ENCODE measurements at places on chromosomes 12 and 14.

DNA sequence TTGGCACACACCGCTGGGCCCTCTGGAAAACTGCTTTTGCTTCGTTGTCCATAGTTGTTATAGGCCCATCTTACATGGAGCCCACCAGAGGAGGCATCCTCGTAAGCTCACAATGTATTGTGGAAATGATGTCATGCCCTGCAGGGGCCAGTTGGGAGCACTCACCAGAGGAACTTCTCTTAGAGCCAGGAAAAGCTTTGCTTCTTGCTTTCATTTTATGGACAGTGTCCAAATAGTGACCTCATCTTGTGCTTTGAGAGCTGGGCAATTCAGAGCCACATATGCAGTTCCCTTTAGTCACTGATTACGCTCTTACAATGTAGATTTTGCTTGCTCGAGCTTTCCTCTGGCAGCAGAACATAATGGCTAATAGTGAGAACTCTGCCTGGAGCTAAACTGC lies 275.6 kb downstream of the AACS start:
- peak; percentile 39 for DNase-seq

DNA sequence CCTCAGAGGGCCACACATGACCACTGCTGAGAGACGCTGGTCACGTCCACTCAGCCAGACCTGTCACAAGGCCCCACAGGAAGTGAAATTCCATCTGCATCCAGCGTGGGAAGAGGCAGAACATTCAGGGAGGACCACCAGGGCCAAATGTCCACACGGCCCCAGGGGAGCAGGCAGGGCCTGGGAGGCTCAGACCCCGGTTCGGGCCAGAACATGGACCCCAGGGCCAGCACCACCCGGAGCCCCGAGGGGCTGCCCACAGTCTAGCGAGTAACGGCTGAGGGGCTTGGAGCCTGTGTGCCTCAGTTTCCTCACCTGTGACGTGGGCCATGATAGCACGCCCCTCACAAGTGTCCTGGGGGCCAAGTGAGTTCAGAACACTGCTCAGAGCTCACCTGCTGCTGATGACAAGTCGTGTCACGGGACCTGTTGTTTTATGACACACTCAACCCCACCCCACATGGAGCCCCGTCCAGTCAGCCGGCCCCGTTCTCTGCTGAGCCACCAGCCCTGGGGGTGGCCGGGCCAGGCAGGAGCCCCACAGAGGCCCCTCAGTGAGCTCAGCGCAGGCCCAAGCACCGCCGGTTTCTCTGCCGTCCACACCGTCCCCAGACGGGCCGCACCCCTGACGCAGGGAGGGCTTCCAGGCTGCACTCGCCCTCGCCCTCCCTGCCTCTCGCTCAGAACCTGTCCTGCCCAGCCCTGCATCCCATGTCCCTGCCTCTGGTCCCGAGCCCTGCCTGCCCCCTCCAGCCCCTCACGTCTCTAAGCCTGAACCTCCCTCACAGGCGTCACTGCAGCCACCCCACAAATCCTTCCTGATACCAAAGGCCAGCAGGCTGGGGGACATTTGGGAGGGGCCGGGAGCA lies 79.5 kb upstream of the GALNT9 start:
- no peak for DNase-seq

DNA sequence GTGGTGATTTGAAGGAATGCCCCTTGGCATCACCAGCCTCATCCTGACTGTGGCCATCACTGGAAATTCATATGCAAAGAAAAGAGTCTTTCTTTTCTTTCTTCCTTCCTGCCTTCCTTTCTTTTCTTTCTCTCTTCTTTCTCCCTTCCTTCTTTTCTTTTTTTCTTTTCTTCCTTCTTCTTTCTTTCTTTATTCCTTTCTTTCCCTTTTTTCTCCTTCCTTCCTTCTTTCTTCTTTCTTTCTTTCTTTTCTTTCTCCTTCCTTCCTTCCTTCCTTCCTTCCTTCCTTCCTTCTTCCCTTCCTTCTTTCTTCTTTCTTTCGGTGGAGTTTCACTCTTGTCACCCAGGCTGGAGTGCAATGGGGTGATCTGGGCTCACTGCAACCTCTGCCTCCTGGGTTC lies 58.0 kb upstream of the TMEM132D start:
- DNase-seq: no peak

DNA sequence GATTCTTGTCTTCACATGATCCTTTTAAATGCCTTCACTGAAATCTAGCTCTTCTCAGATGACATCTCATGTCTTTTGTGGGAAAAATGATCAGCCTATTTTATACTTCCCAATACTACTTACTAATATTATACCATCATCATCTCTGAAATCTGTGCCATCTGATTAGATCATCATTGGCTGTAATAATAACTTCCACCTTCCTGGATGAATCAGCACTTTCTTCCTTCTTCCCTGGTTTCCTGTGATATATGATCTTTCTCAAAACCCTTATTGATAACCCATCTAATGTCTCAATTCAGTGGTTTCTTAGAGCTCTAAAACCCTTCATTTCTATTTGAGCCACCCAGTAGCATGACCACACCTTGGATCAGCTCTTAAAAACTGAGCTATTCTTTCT lies 30.9 kb downstream of the GPR137C start:
- no peak for DNase-seq

DNA sequence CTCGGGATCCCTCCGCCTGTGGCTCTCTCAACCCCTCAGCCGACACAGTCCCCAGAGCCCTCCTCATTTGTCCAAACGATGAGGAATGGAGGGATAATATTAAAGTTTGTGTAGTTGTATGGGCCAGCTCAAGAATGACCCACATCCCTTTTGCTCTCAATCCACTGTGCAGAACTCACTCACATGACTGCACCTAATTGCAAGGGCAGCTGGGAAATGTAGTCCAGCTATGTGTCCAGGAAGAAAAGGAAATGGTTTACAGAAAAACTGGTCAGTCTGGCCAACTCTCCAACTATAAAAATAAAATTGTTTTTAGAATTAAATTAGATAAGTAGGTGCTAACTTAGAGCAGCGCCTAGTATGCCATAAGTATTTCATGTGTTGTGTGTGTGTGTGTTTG lies 66.6 kb downstream of the GALNT8 start:
- DNase-seq: no peak

- peak; percentile 59 for DNase-seq
Measured at GRCh38 chr14:67943947-67944346, 124.4 kb downstream of the RAD51B start.

DNA sequence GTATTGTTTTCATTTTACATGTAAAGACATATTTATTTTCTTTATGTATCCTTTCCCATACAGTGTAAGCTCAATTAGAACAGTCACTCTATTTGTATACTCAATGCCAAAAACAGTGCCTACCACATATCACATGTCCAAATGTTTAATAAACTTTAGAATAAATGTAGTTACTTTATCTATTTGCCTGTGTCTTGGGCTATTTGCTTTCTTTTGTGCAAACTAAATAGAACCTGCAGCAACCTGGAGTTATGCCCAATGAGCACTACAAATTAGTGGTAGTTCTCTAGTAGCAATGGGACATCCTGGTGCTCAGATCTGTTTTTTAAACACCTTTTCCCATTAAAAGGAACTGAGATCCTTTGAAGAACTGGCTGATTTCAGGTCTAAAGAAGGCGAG lies 186.7 kb downstream of the PPFIA2 start:
- no peak for DNase-seq

GRCh38 chr14:54857830-54858269 lies 44.8 kb downstream of the GCH1 start:
- DNase-seq: no peak

- DNase-seq: no peak
Measured at GRCh38 chr12:90098132-90098779, 389.6 kb upstream of the ATP2B1 start.

GRCh38 chr12:102498471-102498870 lies 18.1 kb upstream of the IGF1 start:
- no peak for DNase-seq

- no peak for DNase-seq
Measured at GRCh38 chr14:98912655-98913054, 359.3 kb downstream of the BCL11B start.

- no peak for DNase-seq
Measured at GRCh38 chr14:31858868-31859267, 218.2 kb upstream of the ARHGAP5 start.

DNA sequence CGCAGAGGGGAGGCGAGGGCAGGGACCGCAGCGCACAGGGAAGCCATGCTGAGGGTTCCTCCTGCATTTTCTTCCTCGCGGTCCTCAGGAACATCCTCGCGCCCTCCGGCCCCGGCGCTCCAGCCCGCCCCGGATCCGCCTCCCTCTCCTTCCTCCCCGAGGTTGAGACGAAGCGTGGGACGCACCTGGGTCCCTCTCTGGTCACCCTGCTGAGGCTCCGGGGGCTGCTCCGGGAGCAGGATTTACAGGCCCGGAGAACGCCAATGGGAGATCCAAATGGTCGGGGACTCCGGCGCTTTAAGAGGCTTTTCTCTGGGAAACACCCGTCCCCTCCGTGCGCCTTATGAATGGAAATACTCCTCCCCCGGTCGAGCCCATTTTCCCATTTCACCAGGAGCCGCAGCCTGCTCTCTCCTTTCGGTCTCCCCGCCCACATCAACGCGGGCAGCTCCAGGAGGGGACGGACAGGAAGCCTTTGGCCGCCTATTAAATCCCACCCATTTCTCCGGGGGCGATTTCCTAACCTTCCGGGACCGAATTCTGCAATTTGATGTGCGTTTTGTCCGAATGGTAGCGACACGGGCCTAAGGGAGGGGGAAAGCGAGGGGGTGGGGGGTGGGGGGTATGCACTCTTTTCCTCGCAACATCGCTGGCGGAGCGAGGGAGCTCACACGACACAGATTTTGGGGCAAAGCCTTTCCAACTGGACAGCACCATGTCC lies at the start of gene UNC79:
Gene UNC79, plus strand, starts transcription at position 625 of the 721 bp plus-strand sequence. Its CDS starts 91 bp downstream, at position 716.
- no peak for DNase-seq

GRCh38 chr14:21978184-21978998 lies 304.8 kb upstream of the OR4E1 start:
- DNase-seq: no peak

DNA sequence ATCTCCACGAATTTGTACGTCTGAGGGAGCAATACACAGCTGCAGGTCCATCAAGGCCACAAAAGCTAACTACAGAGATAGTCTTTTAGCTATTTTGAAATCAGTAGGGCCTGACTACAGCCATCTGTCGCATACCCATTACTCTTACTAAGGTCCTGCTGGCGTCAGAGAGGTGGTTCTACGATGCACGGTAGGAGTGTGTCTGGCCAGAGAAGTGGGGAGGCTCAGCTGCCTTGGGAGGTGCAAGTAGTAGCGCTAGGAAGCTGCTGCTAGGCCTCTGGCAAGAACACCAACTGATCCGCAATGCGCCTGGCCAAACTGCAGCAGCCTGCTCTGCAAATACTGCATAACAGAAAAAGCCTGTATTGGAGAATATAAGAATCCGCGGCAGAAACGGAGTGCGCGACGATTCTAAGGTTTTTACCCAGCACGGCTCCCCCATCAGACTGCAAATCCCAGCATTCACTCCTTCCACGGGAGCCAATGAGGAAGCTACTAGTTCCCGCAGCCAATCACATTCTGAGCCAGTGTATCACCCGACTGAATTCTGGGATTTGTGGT lies 743 bp upstream of the CAND1 start:
- peak; percentile 95 for DNase-seq

DNA sequence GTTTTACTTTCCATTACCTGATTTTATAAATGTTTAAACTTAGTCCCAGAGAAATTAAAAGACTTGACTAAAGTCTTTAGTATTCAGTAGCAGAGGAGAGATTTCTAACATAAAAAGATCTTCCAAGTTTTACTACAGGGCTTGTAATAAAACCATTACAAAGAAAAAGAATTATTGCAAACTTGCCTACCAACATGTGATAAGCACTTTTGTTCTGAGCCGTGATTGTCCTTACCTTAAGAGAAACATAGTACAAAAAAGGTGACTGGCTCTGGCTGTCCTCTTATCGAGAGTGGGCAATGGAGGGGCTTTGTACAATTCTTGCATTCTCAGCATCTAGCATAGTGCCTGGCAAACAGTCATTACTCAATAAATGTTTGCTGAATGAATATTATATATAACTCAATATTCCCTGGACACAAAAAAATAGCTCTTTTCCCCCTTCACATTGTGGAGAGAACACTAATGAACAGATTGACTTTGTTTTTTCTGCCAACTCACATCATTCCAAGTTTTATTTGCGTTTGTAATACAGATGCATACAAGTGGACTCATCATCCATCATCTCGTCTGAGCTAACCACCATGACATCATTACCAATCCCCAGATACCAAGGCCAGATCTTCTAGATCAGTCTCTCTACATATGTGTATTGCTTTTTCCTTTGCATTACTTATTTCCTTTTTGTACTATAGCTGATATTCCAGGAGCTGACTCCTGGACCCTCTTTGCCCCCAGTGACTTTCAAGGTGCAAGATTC lies 192.8 kb upstream of the EEA1 start:
- DNase-seq: no peak

- peak; percentile 29 for DNase-seq
Measured at GRCh38 chr12:1093166-1093751, 102.2 kb downstream of the ERC1 start.

GRCh38 chr12:573232-573631 lies 90.0 kb downstream of the NINJ2 start:
- DNase-seq: no peak

- no peak for DNase-seq
Measured at GRCh38 chr12:91055976-91056375, 1.8 kb downstream of the KERA start.

- no peak for DNase-seq
Measured at GRCh38 chr14:84575681-84576080, 954.3 kb upstream of the FLRT2 start.

- DNase-seq: no peak
Measured at GRCh38 chr12:84862186-84862585, 50.4 kb downstream of the SLC6A15 start.

DNA sequence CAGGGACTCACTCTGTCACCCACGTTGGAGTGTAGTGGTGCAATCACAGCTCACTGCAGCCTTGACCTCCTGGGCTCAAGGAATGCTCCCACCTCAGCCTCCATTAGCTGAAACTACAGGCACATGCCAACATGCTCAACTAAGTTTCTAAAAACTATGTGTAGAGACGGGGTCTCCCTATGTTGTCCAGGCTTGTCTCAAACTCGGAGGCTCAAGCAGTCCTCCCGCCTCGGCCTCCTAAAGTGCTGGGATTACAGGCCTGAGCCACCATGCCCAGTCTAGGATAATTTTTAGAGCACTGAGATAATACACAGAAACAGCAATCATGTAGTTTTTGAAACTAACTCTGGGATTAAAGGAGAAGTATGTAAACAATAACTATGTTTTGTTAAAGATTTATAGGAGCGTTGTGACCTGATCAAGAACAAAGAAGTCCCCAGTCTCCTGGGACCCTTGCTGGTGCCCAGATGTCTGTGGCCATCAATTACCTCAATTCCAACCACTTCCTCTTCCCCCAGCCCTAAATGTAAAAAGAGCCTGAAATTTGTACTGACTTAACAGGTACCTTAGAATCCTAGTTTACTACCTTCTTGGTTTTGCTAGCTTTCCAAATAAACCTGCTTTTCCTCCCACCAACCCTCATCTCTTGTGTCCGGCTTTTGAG lies 28.9 kb upstream of the EGLN3 start:
- DNase-seq: no peak

All from pulmonary artery endothelial cell (primary cell).